ENCODE measurements at places on chromosomes 1 and 21. TPM values are rescaled to one million over a fixed set of nuclear protein-coding genes. Genes with fewer than 3 reads are reported as not detected.

Gene OR2T35
- not detected for total RNA-seq

GRCh38 chr21:25614441-25614840, 7.2 kb upstream of the MRPL39 start:
- no peak for DNase-seq

GRCh38 chr1:176575991-176576390, 113.0 kb downstream of the PAPPA2 start:
- no peak for DNase-seq

DNA sequence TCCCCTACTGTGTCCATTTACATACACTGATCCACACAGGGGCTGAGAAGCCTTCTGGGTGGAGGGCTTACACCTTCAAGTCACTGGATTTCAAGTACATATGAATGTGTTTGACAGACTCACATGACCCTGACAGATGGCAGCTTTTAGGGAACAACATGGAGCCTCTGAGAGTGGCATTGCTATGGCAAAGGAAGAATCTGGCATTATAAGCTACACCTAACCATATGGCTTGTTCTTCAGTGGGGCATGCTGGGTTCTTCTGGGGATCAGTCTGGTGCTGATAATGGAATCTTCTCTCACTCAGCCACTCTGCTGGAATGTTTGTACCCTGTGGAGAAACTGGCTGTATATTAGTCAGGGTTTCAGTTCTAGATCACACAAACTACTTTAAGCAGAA, 68.5 kb upstream of the PDE4B start:
- no peak for DNase-seq

- DNase-seq: no peak
These were observed 1280.3 kb upstream of the B3GALT2 start for GRCh38 chr1:194466706-194467105.

DNA sequence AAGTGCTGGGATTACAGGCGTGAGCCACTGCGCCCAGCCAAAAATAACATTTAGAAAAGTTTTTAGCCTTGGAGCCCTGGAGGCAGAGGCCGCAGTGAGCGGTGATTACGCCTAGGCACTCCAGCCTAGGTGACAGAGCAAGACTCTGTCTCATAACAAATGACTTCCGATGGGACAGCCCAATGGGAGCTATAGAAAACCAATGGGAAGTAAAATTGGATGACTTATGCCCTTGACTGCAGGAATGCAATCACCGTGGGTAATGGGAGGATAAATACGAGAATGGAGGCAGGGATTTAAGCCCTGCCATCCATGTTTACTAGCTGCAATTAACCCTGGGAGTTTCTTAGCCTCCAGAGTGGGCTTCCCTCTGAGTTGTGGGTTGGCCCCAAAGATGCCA, 37.0 kb upstream of the CNN3 start:
- DNase-seq: no peak

Gene LIX1L
- total RNA-seq: 52.9 TPM

DNA sequence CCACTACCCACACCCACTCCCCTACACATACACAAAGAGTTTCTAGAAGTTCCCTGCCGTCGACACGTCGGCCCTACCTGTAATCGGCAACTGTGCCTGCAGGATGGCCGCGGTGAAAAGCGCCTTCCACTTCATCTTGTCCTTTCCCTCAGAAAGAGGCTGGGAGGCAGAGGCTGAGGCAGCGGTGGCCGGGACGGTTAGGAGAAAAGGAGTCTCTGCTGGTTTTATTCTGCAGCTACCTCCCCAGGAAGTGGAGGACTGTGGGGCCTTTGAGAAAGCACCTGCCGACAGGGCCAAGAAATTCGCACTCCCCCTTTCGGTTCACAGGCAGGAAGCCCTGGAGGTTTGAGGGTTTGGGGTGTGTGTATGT, at the start of gene CD247:
Gene CD247 (minus strand): TSS at position 199 of the 370 bp plus-strand sequence. CDS start 64 bp downstream, at position 135.
- DNase-seq: peak; percentile 80

DNA sequence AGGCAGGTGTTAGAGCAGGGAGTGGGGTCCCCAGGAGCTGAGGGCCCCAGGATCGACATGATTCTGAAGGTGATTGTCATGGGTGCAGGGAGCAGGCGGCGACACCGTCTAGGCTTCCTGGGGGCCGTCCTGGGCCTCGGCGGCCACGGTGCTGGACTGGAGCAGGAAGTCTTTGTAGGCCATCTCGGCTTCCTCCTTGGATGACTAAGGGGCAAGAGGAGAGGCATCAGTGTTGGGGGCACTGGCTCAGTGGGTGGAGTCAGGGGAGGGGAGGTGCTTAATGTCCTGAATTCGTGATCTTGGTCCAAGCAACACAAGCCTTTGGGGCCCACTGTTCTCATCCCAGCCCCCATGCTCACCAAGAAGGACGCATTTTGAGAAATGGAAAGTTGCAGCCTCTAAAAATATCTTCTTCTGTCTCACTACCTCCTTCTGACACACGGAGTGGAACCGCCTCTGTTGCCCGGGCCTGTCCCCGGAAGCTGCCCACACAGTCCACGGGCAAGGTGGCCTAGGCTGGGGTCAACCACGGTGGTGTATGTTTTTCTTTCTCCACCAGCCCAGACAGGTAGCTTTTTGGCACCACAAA, 8.6 kb upstream of the FCMR start:
- DNase-seq: peak; percentile 91

Gene KCNK1
- total RNA-seq: 2.0 TPM

- DNase-seq: no peak
These were observed 107.0 kb downstream of the CHD1L start for GRCh38 chr1:147349533-147349932.

DNA sequence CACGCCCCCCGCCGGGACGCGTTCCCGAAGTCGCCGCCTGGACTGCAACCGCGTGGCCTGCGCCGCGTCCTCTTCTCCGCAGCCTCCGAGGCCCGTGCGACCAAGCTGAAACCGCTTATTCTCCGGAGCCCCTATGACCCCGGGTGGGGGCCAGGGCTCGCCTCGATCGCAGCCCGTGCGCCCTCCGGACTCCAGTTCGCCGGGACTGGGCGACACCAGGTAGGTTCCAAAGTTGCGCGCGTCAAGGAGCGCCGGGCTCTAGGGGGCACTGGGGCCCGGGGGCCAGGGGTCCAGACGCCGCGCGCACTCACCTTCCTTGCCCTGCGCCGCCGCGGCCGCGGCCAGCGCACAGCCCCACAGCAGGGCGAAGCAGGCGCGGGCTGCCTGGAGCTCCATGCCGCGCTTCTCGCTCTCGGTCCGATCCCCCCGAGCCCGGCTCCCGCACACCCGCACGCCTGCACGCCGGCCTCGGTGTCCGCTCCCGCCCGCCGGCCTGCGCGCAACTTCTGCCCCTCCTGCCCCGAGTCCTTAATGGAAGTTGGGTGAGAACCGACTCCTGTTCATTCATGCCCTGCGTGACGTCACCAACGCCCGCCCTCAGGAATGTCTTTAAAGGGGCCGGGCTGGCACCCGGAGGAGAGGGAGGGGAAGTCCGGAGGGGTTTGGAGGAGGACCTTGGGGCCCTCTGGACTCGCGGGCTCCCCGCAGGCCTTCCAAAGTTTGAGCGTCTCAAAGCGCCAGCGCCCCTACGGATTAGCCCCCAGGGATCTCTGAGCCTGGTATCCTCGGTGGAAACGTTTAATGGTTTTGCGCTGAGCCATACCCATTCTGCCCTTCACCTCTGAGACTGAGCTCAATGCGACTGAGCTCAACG, at the start of gene EPHA2:
Gene EPHA2 (minus strand): TSS at position 533 of the 874 bp plus-strand sequence. CDS start 137 bp downstream, at position 396.
- peak; percentile 86 for DNase-seq

Gene LMX1A
- not detected for total RNA-seq

DNA sequence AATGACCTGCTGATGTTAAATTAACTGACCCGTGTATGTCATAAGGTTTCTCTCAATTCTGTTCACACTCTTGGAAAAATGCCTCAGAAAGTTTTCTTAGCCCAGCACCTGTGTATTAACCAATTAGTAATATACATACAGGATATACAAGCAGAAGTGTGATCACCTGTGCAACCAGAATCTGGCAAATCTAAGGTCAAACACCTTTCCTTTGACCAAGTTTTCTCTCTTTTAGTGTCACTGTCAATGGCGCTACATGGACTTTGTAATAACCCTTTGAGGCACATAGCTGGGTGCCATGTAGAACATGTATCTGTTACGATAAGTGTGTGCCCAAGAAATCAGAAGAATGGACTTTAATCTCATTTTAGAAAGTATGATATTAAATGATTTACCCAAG, 1.1 kb downstream of the NCSTN start:
- no peak for DNase-seq

- DNase-seq: no peak
These were observed 179.2 kb upstream of the LMO4 start for GRCh38 chr1:87149241-87150041.

GRCh38 chr1:59146651-59147358, 150.1 kb upstream of the FGGY start:
- DNase-seq: peak; percentile 90

Gene HLCS
- total RNA-seq: 22.4 TPM

DNA sequence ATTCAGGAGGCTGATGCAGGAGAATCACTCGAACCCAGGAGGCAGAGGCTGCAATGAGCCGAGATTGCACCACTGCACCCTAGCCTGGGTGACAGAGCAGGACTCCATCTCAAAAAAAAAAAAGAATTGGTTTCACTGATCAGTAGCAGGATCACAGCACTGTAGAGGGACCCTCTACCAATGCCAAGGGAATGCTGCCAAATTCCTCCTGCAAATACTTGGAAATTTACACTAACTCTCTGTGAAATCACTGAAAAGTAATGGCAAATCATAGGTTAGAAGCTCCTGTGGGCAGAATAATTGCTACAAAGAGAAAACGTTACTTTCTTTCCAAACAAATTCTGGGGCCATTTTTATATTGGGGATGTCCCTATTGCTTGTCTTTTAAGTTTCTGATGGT, 6.7 kb upstream of the GPR25 start:
- DNase-seq: no peak

GRCh38 chr1:94094469-94095111, 26.4 kb downstream of the ABCA4 start:
- DNase-seq: no peak

GRCh38 chr21:36183144-36183795, 26.6 kb downstream of the DOP1B start:
- peak; percentile 54 for DNase-seq

DNA sequence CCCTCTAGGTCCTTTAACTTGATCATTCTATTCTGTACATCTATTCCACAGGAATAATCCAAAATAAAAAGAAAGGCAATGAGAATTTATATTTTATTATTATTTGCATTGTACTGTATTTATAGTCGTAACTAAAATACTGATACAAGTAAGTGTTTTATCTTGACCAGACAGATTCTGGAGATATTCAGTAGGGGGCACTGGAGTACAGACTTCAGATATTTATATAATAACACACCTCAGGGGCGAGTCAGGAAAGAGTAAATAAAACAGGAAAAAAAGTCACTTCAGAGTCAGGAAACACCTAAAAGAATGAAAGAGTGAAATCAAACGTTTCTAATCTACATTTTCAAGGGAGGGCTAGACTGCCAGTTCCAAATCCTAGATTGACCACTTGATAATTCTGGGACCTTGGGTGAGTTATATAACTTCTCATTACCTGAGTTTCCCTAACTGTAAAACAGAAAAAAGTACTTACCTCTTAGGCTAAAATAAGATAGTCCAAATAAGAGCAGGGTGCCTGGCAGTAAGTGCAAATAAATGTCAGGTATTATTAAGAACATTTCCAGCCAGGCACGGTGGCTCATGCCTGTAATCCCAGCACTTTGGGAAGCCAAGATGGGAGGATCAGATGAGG, 31.1 kb upstream of the MTF1 start:
- no peak for DNase-seq

DNA sequence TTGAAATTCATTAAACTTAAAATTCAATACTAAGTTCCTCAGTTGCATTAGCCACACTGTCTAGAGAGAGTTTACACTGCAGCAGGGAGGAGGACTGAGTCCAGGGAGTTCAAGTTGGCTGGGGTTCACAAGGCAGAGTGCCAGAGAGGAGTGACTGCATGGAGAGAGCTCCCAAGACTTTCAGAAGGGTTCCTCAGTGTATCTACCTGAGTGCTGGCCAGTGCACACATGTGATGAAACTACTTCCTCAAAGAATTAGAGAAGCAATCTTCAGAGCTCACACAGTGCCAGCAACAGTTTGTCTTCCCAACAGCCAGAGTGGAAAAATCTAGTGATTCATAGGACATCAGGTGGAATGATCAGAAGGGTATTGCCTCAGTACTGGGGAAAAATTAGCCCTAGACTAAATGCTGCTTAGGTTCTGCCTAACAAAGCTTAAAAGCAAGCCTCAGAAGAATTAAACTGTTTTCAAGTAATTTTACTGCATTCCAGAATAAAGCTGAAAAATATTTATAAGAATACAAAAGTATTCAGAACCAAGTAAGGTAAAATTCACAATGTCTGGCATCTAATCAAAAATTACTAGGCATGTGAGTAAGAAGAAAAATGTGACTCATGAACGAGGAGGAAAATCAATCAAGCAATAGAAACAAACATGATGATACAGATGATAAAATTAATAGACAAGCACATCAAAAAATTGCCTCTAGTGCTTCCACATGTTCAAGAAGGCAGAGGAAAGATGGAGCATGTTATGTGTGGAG, 10.4 kb upstream of the WNT3A start:
- no peak for DNase-seq

DNA sequence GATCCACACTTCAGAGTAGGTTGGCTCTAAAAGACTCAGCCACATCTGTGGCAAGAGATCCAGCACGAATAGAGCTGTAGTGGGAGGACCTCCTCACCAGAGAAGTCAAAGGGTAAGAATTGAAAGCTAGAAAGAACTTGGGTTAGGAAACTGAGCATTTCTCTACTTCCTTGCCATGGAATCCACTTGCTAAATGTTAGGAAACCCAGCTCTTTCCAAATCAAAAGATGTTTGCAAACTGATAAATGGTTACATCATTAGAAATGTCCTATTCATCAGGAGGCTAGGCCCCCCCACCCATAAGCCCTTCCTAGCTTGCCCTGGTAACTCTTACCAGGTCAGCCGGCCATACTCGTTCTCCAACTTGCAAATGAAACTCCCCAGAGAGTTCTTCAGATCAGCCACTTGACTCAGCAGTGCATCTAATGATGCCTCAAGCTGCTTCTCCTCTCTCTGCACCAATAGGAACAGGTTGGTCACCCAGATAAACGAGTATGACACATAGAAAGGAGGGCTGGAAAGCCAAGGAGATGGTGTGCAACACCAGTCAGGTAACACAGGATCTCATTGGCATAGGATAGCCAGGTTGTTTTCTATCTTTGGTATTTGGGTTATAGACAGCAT, 1.5 kb downstream of the MED8 start:
- DNase-seq: no peak

DNA sequence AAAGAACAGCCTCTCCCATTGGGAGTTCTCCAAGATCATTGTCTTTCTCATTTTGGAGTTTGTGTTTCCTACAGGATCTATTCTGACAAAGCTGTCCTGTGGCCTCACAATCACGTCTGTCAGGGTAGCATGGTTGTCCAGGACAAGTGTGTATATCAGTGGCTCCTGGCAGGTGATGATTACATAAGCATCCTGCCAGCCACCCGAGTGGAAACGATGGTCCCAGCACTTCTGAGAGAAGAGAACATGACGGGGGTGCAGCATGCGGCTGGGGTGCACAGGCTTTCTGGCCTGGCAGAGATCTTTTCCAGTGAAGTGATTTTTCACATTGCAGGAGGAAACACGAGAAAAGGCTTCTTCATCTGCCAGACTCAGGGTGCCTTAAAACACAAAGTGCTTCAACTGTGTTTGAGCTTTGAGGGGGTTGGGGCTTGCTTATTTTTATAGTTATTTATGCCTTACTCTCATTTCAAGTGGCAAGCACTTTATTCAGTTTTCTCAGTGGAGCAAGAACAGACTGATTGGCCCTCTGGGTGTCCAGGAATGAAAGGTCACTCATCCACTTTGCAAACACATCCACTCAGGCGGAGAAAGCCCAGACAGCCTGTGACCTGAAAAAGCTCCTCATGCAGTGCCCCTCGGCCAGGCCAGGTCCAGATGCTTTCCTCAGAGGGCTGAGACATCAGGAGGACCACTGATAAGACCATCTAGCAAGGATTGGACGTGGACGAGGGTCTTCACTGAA, 186.0 kb downstream of the DUSP10 start:
- DNase-seq: no peak

GRCh38 chr1:159580340-159580739, 7.3 kb upstream of the APCS start:
- no peak for DNase-seq
